ENCODE measurements at places on chromosomes 5 and 9. TPM values are rescaled to one million over a fixed set of nuclear protein-coding genes. Genes with fewer than 3 reads are reported as not detected.

The ZFP2 gene
- total RNA-seq: 0.42 TPM

The SPOCK1 gene
- not detected for total RNA-seq

The BTNL3 gene
- total RNA-seq: not detected

The PCDHGA4 gene
- total RNA-seq: not detected

The SVEP1 gene
- total RNA-seq: not detected

The SCGB3A2 gene
- not detected for total RNA-seq

The CDH12 gene
- total RNA-seq: not detected

The TOR1B gene
- total RNA-seq: 23.4 TPM
